Effector memory CD8-positive, alpha-beta T cell (primary cell): ENCODE measurements at places on chromosomes 4 and X.

GRCh38 chrX:111568354-111568753 is 56.9 kb downstream of the SERTM2 start:
- DNase-seq = no peak

GRCh38 chr4:114036426-114036825 is 57.0 kb upstream of the ARSJ start:
- no peak for DNase-seq

DNA sequence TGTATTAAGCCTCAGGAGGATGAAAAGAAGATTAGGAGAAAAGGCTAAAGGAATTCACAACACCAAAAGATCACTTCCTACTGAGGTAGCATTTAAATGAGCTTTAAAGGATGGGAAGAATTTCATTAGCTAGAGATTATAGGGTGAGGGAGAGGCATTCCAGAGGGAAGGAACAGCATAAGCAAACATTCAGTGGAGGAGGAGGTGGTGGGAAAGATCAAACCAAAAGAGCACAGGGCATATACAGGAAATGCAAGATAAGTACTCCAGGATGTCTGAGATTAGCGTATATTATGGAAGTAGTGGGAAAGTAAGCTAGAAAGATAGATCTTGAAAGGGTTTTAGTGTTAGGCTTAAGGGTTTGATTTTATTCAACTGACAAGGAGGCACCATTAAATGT is 84.8 kb downstream of the COL4A6 start:
- no peak for DNase-seq

- DNase-seq = no peak
Measured at GRCh38 chrX:68568136-68568535, 69.3 kb downstream of the YIPF6 start.

- no peak for DNase-seq
Measured at GRCh38 chr4:129822701-129823100, 726.7 kb downstream of the C4orf33 start.

DNA sequence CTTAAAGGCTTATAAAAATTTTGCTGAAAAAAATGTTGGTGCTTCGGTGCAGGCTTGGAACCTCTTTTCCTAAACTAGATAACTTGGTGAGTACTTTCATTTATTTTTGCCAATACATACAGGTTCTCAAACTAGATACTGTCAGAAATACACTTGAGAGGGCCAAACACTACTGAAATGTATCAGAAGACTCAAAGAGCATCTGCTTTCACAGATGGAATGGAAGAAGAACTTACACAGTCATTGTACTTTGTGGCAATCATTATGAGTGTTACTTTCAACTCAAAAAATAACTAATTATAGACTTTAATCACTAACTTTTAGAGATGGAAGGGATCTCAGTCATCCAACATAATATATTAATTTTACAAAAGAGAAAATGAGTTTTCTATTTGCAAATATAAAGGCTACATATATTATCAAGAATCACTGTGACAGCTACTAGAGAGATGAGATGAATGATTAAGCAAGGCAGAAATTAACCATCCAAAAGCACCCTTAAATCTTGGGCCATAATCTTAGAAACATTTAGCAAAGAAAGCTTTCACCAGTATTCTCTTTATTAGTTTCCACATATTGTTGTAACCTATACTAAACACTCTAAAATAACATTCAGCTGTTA is 1.0 kb downstream of the ENAM start:
- no peak for DNase-seq

GRCh38 chr4:166091146-166091545 is 218.1 kb downstream of the TLL1 start:
- DNase-seq = no peak
